ENCODE measurements at places on chromosomes 12 and 14. TPM values are rescaled to one million over a fixed set of nuclear protein-coding genes. Genes with fewer than 3 reads are reported as not detected.

GRCh38 chr12:92337128-92337527 lies 191.5 kb upstream of the BTG1 start:
- DNase-seq, result no peak

- DNase-seq, result peak; percentile 82
These were observed 185.6 kb downstream of the ZFP36L1 start for GRCh38 chr14:68607081-68607866.

DNA sequence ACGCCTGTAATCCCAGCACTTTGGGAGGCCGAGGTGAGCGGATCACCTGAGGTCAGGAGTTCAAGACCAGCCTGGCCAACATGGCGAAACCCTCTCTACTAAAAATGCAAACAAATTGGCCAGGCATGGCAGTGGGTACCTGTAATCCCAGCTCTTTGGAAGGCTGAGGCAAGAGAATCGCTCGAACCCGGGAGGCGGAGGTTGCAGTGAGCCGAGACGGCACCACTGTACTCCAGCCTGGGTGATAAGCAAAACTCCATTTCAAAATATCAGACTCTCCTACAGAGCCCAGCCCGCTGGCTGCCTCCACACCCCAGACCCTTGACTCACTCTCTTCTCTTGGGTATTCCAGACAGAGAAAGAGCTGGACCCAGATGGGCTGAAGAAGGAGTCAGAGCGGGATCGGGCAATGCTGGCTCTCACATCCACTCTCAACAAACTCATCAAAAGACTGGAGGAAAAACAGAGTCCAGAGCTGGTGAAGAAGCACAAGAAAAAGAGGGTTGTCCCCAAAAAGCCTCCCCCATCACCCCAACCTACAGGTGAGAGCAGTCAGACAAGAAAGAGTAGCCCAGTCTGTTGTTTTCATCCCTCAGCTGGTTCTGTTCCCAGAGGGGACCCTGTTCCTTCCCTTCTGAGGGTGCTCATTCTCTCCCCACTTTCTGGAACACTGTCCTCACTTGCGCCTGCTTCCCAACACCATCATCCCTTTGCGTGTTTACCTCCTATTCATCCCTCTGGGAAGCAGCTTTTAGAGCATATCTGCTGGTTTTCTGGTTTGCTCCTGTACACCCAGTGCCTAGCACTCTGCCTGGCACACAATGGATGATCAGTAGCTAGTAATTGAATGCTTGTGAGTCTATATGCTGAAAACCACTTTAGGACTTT lies 19.7 kb downstream of the AGAP2 start:
- no peak for DNase-seq

GRCh38 chr12:103569278-103569677 lies 17.8 kb upstream of the STAB2 start:
- DNase-seq, result no peak

GRCh38 chr12:32124637-32125036 lies 18.0 kb downstream of the BICD1 start:
- DNase-seq, result no peak

DNA sequence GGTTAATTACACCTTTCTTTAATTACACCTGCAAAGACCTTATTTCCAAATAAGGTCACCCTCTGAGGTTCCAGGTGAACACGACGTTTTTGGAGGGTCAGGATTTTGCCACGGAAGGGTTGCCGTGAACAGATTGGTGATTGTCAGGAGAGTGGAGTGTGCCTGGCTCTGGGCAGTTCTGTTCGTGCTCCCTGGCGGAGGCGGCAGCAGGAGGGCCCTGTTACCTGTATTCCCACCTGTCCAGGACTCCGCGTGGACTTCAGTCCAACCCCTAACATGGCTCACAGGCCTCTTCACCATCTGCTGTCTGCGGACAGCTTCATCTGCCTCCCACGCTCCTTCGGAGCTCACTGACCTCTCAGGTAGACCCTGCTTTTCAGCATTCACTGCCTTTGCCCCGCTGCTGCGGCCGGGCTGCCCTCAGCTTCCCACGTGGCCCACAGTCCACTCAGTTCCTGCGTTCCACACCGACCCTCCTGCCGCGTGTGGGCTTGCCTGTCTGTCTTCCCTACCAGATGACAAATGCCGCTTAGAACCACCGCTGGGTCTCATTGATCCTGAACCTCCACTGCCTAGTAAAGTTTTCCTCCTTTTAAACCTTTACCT lies 187.5 kb upstream of the DIO3 start:
- no peak for DNase-seq

- DNase-seq, result no peak
These were observed 51.2 kb downstream of the OTX2 start for GRCh38 chr14:56759094-56759493.

DNA sequence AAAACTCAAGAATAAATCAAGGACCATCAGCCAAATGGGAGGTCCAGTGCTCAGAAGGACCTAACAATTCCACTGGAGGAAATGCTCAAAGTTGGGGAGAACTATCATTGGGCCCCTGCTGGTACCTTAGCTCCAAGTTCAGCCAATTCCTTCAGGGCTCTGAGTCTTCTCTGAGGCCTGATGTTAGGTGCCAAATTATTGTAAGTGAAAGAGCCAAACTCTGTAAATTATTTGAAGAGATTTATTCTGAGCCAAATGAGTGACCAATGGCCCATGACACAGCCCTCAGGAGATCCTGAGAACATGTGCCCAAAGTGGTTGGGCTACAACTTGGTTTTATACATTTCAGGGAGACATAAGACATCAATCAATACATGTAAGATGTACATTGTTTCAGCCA lies 8.2 kb upstream of the TMEM263 start:
- DNase-seq, result no peak

GRCh38 chr12:52350786-52351185 lies 16.5 kb downstream of the KRT85 start:
- DNase-seq, result no peak

DNA sequence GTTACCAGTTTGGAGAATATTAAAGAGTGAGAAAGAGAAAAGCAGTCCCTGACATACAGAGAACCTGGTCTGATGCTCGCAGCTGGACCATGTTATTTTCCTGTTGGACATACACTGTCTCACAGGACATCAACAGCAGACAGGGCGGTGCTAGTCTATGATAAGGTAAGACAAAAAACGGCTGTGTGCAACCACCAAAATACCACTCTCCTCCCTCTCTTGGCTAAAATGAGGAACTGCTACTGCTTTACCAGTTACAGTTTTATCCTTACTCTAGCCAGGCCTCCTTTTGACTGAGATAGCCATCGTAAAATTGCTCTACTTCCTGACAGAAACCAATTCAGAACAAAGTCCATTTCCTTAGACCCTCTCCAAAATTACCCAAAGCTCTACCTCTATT lies 47.0 kb upstream of the ERGIC2 start:
- no peak for DNase-seq

- peak; percentile 79 for DNase-seq
These were observed 21.2 kb upstream of the RNASE4 start for GRCh38 chr14:20662968-20663732.

DNA sequence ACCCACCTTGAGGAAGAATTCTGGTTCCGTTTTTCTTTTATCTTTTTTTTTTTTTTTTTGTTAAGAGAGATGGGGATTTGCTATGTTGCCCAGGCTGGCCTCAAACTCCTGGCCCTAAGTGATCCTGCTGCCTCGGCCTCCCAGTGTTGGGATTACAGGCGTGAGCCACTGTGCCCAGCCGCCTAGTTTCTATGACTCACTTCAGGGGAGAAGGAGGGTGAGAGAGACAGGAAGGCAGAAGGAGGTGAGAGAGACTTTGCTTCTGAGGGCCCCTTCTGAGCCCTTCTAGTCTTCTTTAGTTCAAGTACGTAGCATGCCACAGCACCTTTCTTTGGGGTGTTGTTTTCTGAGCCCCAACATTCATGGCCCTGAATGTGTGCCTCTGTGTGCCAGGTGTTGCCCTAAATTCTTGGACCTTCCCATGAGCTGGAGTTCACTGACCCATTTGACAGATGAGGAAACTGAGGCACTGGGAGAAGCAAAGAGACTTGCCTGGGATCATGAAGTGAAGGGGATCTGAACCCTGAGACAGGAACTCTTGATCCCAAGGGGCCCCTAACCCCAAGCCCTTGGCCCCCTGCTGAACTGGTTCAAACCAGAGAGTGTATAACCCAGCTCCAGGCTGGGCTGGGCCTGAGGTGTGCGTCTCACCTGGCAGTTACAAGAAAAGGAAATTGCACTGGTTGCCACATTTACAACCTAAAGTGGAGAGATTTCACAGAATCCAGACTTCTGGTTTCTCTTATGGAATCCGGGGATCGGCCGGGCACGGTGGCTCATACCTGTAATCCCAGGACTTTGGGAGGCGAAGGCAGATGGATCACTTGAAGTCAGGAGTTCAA lies 20.8 kb downstream of the SH2B3 start:
- no peak for DNase-seq

GRCh38 chr14:103519837-103520212 lies 2.8 kb downstream of the CKB start:
- DNase-seq, result peak; percentile 82

DNA sequence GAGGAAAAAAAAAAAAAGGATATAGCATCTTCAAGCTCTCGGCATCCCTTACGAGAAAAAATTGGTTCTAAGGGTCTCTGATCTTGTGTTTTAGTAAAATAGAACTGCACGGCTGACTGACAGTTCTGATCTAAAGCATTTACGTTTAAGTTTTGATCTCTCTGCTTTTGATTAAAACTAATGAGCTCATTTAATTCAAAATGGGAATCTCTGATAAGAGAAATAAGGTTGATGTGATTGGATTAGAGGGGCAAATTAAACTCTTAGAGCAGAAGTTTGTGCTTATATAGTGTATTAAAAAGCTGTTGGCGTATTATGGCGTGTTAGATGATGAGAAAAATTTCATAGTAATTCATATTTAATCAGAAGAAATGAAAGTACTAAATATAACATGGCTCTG lies 217.6 kb downstream of the EGLN3 start:
- DNase-seq, result no peak

- DNase-seq, result no peak
These were observed 119.8 kb downstream of the EPS8 start for GRCh38 chr12:15669256-15669948.

GRCh38 chr14:54025661-54026060 lies 69.0 kb upstream of the BMP4 start:
- no peak for DNase-seq

DNA sequence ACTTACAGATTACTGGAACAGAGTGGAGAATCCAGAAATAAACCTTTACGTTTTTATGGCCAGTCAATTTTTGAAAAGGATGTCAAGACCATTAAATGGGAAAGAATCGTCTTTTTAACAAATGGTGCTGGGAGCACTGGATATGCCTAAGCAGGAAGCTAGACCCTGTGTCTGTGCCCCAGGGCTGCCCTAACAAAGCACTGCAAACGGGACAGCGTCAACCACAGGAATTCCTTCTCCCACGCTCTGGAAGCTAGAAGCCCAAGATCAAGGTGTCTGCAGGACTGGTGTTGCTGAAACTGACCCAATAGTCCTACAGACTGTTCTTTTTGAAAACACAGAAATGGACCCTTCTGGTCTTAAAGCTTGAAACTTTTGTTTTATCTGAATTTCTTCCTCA lies 9.3 kb upstream of the TMEM121 start:
- DNase-seq, result no peak

- DNase-seq, result no peak
These were observed 94.3 kb upstream of the PTHLH start for GRCh38 chr12:28066879-28067278.

- DNase-seq, result no peak
These were observed 90.5 kb upstream of the FOXN3 start for GRCh38 chr14:89507521-89507920.

GRCh38 chr12:11622876-11623281 lies 26.6 kb upstream of the ETV6 start:
- DNase-seq, result no peak

- peak; percentile 93 for DNase-seq
These were observed 39.0 kb downstream of the ACTN1 start for GRCh38 chr14:68939893-68940613.

DNA sequence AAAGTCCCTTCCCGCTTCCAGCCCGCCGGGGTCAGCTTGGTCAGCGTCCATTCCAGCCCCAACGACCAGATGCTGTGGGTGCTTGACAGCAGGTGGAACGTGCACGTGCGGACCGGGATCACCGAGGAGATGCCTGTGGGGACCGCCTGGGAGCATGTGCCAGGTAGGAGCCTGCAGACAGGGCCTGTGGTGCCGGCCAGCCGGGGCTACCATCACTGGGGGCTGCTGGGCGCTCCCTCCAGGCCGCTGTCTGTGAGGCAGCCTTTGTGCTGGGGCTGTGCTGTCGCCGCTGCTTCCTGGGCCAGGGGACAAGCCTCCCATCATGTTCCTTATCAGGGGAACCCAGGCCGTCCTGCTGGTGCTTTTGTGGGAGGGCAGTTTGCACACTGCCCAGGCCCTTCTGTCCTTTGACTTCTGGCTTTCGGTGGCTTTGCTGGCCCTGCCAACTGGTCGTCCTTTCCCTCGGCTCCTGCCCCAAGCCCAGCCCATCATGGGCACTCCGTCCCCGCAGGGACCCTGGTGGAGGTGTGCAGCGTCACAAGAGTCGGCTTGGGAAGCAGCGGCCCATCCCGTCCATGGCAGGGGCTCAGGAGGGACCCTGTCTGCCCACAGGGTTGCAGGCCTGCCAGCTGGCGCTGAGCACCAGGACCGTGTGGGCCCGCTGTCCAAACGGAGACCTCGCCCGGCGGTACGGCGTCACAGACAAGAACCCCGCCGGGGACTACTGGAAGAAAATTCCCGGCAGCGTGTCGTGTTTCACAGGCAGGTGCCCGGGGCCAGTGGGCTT lies 12.4 kb downstream of the ANKRD9 start:
- peak; percentile 56 for DNase-seq

TMEM132D gene
- not detected for total RNA-seq

KCNMB4 gene
- 3.5 TPM for total RNA-seq

KRT81 gene
- not detected for total RNA-seq

NTS gene
- not detected for total RNA-seq

KIF5A gene
- total RNA-seq, result 0.24 TPM

SERPINA12 gene
- not detected for total RNA-seq

PIANP gene
- total RNA-seq, result 0.99 TPM

Data from right cardiac atrium (tissue), 5 donors.